Naive thymus-derived CD4-positive, alpha-beta T cell (primary cell): ENCODE measurements at places on chromosomes 16 and 17. TPM values are rescaled to one million over a fixed set of nuclear protein-coding genes. Genes with fewer than 3 reads are reported as not detected.

- no peaks in the 10 kb centered on the region for H3K36me3 ChIP-seq
- no peak overlapping the region for H3K27ac ChIP-seq
- H3K27me3 ChIP-seq = no peaks in the 10 kb centered on the region
- H3K4me1 ChIP-seq = peaks cover 13% of the 10 kb centered on the region
Observed at GRCh38 chr16:66403531-66404145, 23.5 kb upstream of the BEAN1 start.

- no peaks in the 10 kb centered on the region for H3K36me3 ChIP-seq
- H3K4me3 ChIP-seq = peak overlapping the region; percentile 61
- peaks cover 28% of the 10 kb centered on the region for H3K27me3 ChIP-seq
- H3K4me1 ChIP-seq = peaks cover 29% of the 10 kb centered on the region
- DNase-seq = no peak
Observed at GRCh38 chr16:67173323-67173722, 3.0 kb downstream of the NOL3 start.

SLC16A13 gene
- total RNA-seq = 4.4 TPM

EIF3CL gene
- total RNA-seq = 14.4 TPM

CNGB1 gene
- not detected for total RNA-seq

DNA sequence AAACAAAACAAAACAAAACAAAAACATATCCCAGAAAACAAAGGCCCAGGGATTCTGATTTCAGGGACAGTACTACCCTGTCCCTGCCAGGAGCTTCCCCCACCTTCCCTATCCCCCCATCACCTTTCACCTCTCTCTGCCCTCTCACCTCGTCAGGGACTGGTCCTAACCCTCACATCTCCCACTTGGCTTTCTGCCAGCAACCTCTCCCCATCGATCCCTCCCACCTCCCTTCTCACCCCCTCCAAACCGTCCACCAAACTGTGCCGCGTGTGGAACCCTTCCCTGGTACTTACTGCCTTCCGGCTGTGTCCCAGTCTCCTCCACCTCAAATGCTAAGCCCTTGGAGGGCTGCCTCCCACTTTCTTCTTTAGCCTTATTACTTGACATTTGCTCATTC, 36.4 kb downstream of the TMEM186 start:
- H3K36me3 ChIP-seq = peaks cover 11% of the 10 kb centered on the region
- H3K4me3 ChIP-seq = no peak overlapping the region
- no peaks in the 10 kb centered on the region for H3K27me3 ChIP-seq

DNA sequence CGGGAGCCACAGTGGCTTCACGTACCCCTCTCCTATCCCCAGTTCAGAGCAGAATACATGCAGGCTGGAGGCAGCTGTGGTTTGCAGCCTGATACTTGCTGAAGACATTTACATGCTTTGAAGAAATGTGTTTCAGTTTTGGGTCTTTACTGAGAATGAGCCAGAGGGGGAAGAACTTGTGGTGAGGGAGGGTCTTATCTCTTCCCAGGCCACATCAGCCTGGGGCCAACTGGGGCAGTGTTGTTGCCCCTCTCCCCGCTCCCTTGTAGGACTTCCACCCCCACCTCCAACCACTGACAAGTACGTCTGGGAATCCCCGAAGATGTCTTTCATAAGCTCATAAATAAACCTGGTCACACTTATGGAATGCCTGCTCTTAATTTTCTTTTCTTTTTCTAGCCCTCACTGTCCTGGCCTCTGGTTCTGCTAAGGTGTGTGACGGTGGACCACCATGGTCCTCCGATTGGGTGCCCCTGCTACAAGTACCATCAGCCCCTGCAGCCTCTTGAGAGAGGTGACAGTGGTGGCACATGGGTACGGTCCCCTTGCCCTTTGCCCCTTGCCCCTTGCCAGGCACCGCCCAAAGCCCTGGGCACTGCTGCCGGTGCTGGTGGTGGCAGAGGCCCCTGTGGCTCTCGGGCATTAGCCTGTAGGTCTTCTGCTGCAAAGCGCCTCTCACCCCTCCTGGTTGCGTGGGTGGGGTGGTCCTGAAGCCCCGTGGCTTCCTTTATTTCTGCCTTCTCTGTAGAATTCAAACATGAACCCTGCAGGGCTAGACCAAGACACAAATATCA, 144.8 kb upstream of the RPH3AL start:
- H3K4me1 ChIP-seq = no peaks in the 10 kb centered on the region
- no peak overlapping the region for H3K4me3 ChIP-seq
- H3K27me3 ChIP-seq = no peaks in the 10 kb centered on the region
- no peak for DNase-seq

GRCh38 chr16:74871608-74872007, 97.0 kb upstream of the FA2H start:
- no peak for DNase-seq
- H3K36me3 ChIP-seq = peaks cover 5% of the 10 kb centered on the region
- peaks cover 3% of the 10 kb centered on the region for H3K4me1 ChIP-seq
- peak overlapping the region; percentile 13 for H3K27ac ChIP-seq
- H3K4me3 ChIP-seq = no peak overlapping the region

- DNase-seq = no peak
- no peak overlapping the region for H3K4me3 ChIP-seq
- no peaks in the 10 kb centered on the region for H3K27me3 ChIP-seq
- H3K4me1 ChIP-seq = peaks cover 15% of the 10 kb centered on the region
Observed at GRCh38 chr16:27191352-27191924, 11.9 kb upstream of the KDM8 start.

DNA sequence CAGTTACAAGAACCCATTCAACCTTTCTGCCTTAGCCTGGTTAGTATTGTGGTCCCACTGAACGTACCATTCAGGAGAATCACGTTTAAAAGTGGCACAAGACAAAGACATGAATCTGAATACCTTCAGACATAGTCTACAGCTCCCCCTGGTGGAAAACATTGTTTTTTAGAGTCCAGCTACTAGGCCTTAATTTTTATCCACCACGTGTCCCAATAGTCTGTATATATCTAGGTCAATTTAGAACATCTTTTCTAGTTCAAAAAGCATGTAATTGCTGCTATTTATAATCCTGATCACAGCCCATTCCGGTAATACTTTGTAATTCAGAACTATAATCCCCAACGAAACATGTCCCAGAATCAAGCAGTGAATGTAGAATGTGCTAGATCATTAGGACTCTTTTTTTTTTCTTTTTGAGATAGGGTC, 13.7 kb upstream of the GUCY2D start:
- no peak overlapping the region for H3K4me3 ChIP-seq
- no peaks in the 10 kb centered on the region for H3K27me3 ChIP-seq
- peaks cover 13% of the 10 kb centered on the region for H3K4me1 ChIP-seq
- no peaks in the 10 kb centered on the region for H3K36me3 ChIP-seq

GRCh38 chr16:85594978-85595661, 18.0 kb upstream of the GSE1 start:
- no peaks in the 10 kb centered on the region for H3K4me1 ChIP-seq
- no peak overlapping the region for H3K27ac ChIP-seq
- H3K4me3 ChIP-seq = no peak overlapping the region
- no peak for DNase-seq

- DNase-seq = no peak
- no peak overlapping the region for H3K27ac ChIP-seq
- peaks cover 12% of the 10 kb centered on the region for H3K4me1 ChIP-seq
- H3K36me3 ChIP-seq = no peaks in the 10 kb centered on the region
- no peak overlapping the region for H3K4me3 ChIP-seq
Observed at GRCh38 chr16:86562356-86562755, 4.3 kb upstream of the FOXC2 start.

- H3K27me3 ChIP-seq = no peaks in the 10 kb centered on the region
- no peaks in the 10 kb centered on the region for H3K4me1 ChIP-seq
- no peak for DNase-seq
- H3K36me3 ChIP-seq = no peaks in the 10 kb centered on the region
- no peak overlapping the region for H3K27ac ChIP-seq
- no peak overlapping the region for H3K4me3 ChIP-seq
Observed at GRCh38 chr16:23141033-23141432, 8.2 kb downstream of the USP31 start.

GRCh38 chr16:49049191-49049590, 232.4 kb downstream of the CBLN1 start:
- H3K4me3 ChIP-seq = no peak overlapping the region
- no peaks in the 10 kb centered on the region for H3K36me3 ChIP-seq
- H3K27me3 ChIP-seq = no peaks in the 10 kb centered on the region
- H3K4me1 ChIP-seq = no peaks in the 10 kb centered on the region
- DNase-seq = no peak

CES1 gene
- 0.59 TPM for total RNA-seq

DNA sequence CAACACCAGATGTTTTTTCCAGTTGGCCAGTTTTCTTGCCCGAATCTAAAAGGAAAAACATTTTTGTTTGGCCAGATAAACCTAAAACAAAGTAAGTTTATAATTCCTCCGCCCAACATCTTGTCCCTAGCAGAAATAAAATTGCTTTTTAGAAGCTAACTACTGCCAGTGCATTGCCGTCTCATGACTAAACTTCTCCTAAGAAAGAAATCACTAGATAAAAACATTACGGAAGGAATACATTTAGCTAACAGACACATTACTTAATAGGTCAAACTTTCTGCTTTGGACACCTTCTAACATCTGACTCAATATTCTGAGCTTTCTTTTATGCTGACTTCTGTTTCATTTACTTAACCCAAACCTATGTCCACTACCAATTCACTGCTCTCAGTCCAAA, 36.2 kb downstream of the FBXL20 start:
- H3K4me1 ChIP-seq = no peaks in the 10 kb centered on the region
- H3K27ac ChIP-seq = peak overlapping the region; percentile 20
- DNase-seq = no peak
- no peak overlapping the region for H3K4me3 ChIP-seq

C17orf78 gene
- total RNA-seq = not detected

SCN4A gene
- 0.05 TPM for total RNA-seq

- peak overlapping the region; percentile 70 for H3K27ac ChIP-seq
- peaks cover 70% of the 10 kb centered on the region for H3K4me1 ChIP-seq
- peak overlapping the region; percentile 33 for H3K4me3 ChIP-seq
- H3K36me3 ChIP-seq = no peaks in the 10 kb centered on the region
- H3K27me3 ChIP-seq = no peaks in the 10 kb centered on the region
Observed at GRCh38 chr17:59365383-59365981, 34.0 kb downstream of the YPEL2 start.

- DNase-seq = no peak
- no peak overlapping the region for H3K27ac ChIP-seq
- H3K4me3 ChIP-seq = no peak overlapping the region
- no peaks in the 10 kb centered on the region for H3K4me1 ChIP-seq
- H3K36me3 ChIP-seq = no peaks in the 10 kb centered on the region
Observed at GRCh38 chr17:14910916-14911315, 354.2 kb downstream of the PMP22 start.

- no peaks in the 10 kb centered on the region for H3K36me3 ChIP-seq
- H3K27ac ChIP-seq = no peak overlapping the region
- no peaks in the 10 kb centered on the region for H3K4me1 ChIP-seq
- peak; percentile 53 for DNase-seq
- H3K4me3 ChIP-seq = peak overlapping the region; percentile 21
Observed at GRCh38 chr16:19907161-19907992, 22.7 kb upstream of the GPRC5B start.

GRCh38 chr16:88809676-88810165, 2.0 kb downstream of the APRT start:
- peaks cover 11% of the 10 kb centered on the region for H3K4me1 ChIP-seq
- peak overlapping the region; percentile 84 for H3K27ac ChIP-seq
- DNase-seq = no peak
- H3K27me3 ChIP-seq = no peaks in the 10 kb centered on the region
- no peak overlapping the region for H3K4me3 ChIP-seq

DNA sequence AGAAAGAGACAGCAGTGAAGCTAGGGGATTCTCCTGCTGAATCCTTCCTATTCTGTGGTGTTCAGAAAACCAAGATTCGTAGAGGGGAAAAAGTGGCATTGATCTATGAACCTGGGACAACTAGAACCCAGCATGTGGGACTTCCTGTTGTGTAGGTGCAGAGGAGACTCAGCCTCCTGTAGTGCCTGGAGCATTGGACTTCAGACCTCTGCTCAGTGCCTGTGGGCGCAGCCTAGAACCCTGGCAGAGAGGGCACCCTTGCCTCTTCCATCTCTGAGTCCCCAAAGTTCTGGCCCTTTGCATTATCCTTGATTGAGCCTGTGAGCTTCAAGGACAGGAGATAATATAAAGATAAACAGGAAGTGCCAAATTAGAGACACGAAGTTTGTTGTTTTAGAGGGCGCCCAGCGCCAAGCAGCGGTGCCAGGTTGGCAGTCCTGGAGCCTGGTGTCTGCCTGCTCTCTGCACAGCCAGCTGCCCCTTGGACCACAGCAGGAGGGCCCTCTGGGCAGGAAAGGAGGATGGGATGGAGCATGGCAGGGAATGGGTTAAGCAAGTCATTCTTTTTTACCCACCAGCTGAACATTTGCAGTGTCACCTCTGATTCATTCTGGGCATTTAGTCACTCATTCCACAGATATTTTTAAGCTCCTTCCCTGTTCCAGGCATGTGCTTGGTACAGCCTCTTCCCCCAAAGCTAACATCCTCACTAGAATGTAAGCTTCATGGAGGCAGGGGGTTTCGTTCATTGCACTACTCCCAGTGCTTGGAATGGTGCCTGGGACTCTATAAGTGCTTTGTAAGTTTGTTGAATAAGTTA, 11.9 kb upstream of the SP6 start:
- no peak overlapping the region for H3K4me3 ChIP-seq
- H3K36me3 ChIP-seq = no peaks in the 10 kb centered on the region
- H3K27me3 ChIP-seq = no peaks in the 10 kb centered on the region
- H3K27ac ChIP-seq = no peak overlapping the region
- H3K4me1 ChIP-seq = no peaks in the 10 kb centered on the region

- peak overlapping the region; percentile 75 for H3K27ac ChIP-seq
- no peak overlapping the region for H3K4me3 ChIP-seq
- H3K4me1 ChIP-seq = no peaks in the 10 kb centered on the region
- DNase-seq = no peak
- H3K36me3 ChIP-seq = no peaks in the 10 kb centered on the region
Observed at GRCh38 chr17:31548709-31549108, 157.2 kb downstream of the RAB11FIP4 start.

DNA sequence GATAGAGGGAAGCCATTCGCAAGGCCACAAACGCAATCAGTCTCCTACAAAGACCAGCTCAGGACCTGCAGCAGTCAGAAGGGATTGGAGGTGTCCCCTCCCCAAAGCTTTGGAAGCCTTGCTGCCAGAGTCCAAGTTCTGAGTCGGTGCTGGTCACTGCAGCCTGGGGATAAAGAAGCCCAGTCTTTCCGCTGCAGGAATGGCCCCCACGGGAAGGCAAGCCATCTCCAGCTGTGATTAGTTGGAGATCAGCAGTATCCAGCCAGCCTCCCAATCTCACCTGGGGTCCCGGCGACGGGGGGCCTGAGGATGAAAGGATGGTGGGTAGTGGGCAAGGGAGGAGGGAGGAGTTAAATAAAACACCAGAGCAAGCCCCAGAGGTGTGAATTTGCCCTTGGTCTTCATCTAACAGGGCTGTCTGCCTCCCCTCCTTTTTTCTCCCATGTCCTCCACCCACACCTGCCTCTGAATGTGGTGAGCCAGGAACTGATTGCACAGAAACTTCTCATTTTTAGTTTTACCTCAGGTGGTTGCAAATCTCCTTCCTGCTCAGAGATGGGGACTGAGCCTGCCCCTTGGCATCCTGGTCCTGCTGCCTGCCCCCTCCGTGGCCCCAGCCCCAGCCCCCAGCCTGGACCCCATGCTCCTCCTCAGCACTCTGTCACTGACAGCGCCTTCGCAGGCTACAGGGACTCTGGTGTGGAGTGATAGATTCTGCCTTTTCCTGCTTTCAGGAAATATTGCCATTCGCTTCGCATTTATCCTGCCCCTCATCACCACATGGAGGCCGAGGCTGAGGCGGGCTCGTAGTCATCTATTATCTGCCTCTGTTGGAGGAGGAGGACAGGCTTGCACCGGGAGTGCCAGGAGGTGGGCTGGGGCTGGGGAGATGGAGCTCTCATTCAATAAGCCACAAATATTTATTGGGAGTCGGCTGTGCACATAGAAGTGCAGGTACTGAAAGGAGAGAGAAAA, 262.9 kb upstream of the SDK2 start:
- no peak overlapping the region for H3K4me3 ChIP-seq
- no peaks in the 10 kb centered on the region for H3K4me1 ChIP-seq
- DNase-seq = no peak
- no peaks in the 10 kb centered on the region for H3K27me3 ChIP-seq
- H3K27ac ChIP-seq = no peak overlapping the region

KRT9 gene
- total RNA-seq = not detected

CX3CL1 gene
- not detected in 2 replicates for total RNA-seq

ITGA2B gene
- total RNA-seq = 19.7 TPM

RNF222 gene
- 0.14 TPM for total RNA-seq
